ENCODE measurements at places on chromosomes 3 and 15. TPM values are rescaled to one million over a fixed set of nuclear protein-coding genes. Genes with fewer than 3 reads are reported as not detected.
A peak's percentile ranks its signal among the peaks of the same experiment; 100 is the strongest.

The HIGD2B gene
- not detected for total RNA-seq

GRCh38 chr3:45011756-45012508 is 14.2 kb upstream of the CLEC3B start:
- peak; percentile 79 for DNase-seq

DNA sequence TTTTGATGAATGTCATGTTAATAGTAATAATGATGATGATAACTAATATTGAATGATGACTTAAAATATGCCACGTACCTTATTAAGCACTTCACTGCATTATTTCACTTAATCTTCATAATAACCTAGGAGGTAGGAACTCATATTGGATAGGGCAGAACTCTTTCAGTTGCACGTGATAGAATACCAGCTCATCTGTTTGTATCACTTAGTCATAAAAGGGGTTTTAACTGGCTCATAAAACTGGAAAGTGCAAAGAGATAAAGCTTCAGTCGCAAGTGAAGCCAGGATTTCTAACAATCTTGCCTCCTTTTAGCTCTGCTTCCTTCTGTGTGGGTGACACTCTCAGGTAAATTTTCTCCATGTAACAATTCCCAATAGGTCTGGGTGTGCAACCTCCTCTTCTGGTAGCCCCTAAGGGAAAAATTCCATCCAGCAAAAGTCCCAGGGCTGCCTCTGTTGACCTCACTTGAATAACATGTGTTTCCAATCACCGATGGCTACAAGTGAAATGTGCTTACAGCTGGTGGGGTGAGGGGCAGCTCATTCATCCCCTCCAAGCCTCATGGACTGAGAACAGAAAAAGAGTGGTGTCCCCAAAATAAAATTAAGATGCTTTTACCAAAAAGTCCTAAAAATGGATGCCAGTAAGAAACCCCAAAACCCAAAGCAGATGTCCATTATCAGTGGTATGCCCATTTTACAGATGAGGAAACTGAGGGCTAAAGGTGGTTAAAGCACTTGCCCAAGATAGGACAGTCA is 9.3 kb downstream of the GXYLT2 start:
- DNase-seq: peak; percentile 82

- DNase-seq: peak; percentile 86
These were observed 644.2 kb downstream of the GRM7 start for GRCh38 chr3:7504886-7505775.

DNA sequence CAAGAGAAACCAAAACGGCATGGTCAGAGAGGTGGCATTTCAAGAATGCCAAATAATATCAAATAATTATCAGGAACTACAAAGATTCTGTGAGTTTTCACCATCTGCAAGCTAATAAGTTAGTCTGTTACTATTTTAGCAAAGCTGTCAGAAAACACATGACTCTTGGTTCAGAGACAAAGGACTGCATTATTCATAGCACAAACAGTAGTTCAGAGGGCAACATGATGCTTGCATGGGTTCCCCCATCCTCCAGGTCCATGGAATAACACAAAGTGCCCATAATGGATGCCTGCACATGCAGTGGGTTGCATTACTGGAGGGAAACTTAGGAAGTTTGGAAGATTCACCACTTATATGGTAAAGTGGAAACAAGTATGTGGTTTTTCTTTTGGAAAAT is 228.8 kb upstream of the ALCAM start:
- no peak for DNase-seq

DNA sequence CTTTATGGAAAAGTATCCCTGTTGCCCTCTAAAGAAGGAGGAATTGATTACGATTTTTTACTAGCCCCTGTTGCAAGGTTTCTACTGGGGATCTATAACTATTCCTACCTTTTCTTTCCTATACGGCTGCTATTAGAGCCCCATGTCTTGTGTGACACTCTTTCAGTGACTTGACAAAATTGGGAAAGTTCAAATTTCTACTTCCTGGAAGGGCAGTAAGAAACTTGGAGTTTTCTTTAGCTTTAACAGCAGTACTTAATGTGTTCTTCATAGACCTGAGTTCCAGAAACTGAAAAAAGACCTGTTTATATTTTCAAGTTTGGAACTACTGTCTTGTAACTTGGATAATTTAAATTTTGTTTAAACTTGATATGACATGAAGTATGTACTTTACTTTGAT is 54.7 kb downstream of the TRPC1 start:
- no peak for DNase-seq

- no peak for DNase-seq
These were observed 46.3 kb downstream of the ZBTB20 start for GRCh38 chr3:115100806-115101205.

DNA sequence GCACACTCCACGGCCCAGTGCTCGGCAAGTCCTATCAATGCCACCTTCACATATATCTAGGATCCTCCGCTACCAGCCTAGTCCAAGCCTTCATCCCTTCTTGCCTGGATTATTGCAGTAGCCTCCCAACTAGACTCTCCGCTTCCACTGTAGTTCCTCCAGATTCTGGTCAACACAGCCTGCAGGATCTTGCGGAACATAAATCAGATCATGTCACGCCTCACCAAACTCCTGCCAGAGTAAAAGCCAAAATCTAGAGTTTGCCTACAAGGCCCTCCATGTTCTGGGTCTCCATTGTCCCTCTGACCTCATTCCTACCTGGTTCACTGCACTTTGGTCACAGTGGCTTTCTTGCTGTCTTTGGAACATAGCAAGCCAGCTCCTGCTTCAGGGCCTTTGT is 3.6 kb downstream of the BDH1 start:
- DNase-seq: no peak

GRCh38 chr3:182797876-182798275 is 4.6 kb downstream of the ATP11B start:
- DNase-seq: no peak

DNA sequence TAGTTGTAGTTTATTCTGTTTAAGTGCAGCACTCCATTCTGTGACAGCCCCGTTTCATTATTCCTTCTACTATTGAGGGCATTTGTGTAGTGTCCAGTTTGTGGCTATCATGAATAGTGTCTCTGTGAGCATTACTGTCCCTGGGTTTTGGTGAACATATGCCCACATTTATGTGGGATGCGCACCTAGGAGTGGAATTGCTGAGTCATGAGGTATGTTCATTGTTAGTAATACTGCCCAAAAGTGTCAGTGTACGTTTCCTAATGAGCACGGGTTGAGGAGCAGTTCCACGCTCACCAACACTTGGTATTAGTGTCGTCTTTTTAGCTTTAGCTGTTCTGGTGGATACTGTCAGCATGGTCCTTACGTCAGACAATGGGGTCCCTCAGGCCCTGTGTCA is 131.8 kb downstream of the SLCO3A1 start:
- peak; percentile 9 for DNase-seq

DNA sequence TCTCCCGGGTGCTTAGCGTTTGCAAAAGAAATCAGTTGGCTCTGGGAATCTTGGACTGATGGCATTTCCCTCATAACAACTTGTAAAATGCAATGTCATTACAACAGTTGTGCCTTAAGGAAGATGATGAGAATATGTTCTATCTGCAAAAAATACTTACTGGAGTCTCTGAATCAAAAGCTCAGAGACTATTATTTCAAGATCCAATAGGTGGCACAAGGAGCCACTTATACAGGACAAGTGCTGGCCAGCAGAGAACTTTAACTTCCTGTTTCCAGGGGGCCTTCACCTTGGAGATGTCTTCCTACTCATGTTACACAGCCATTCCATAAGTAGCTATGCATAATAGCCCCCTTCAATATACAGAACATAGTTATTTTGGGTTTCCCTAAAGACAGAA is 8.9 kb upstream of the RPS27L start:
- DNase-seq: peak; percentile 44
